ENCODE measurements at places on chromosomes 12 and 14. TPM values are rescaled to one million over a fixed set of nuclear protein-coding genes. Genes with fewer than 3 reads are reported as not detected.
A peak's percentile ranks its signal among the peaks of the same experiment; 100 is the strongest.

GRCh38 chr12:82817368-82817767 lies 130.7 kb downstream of the TMTC2 start:
- H3K27ac ChIP-seq = no peak overlapping the region
- DNase-seq = no peak
- no peaks in the 10 kb centered on the region for H3K27me3 ChIP-seq
- no peaks in the 10 kb centered on the region for H3K4me1 ChIP-seq
- H3K4me3 ChIP-seq = no peak overlapping the region

GOLT1B gene
- 9.2 TPM for total RNA-seq

- peaks cover 4% of the 10 kb centered on the region for H3K4me1 ChIP-seq
- peaks cover 9% of the 10 kb centered on the region for H3K36me3 ChIP-seq
- H3K27ac ChIP-seq = no peak overlapping the region
These were observed 2.4 kb downstream of the ABCB9 start for GRCh38 chr12:122963941-122964265.

- H3K27ac ChIP-seq = peak overlapping the region; percentile 85
- peaks cover 6% of the 10 kb centered on the region for H3K36me3 ChIP-seq
- DNase-seq = no peak
These were observed 235 bp downstream of the RAB2B start for GRCh38 chr14:21476523-21476924.

- no peaks in the 10 kb centered on the region for H3K4me1 ChIP-seq
- H3K36me3 ChIP-seq = no peaks in the 10 kb centered on the region
- no peak overlapping the region for H3K4me3 ChIP-seq
- H3K27me3 ChIP-seq = no peaks in the 10 kb centered on the region
- no peak overlapping the region for H3K27ac ChIP-seq
These were observed 92.3 kb upstream of the BCAT1 start for GRCh38 chr12:25041006-25041741.

- H3K27me3 ChIP-seq = no peaks in the 10 kb centered on the region
- H3K36me3 ChIP-seq = peaks cover 20% of the 10 kb centered on the region
- H3K4me3 ChIP-seq = no peak overlapping the region
These were observed 32.7 kb downstream of the ANAPC7 start for GRCh38 chr12:110370732-110371231.

RIMKLB gene
- total RNA-seq = 26.0 TPM

- peak overlapping the region; percentile 45 for H3K4me3 ChIP-seq
- H3K4me1 ChIP-seq = peaks cover 10% of the 10 kb centered on the region
- H3K27me3 ChIP-seq = no peaks in the 10 kb centered on the region
- no peaks in the 10 kb centered on the region for H3K36me3 ChIP-seq
These were observed 57.4 kb downstream of the TMTC1 start for GRCh38 chr12:29726321-29726692.

DNAH10 gene
- not detected for total RNA-seq

GNG2 gene
- total RNA-seq = 11.4 TPM

GRCh38 chr14:64951724-64952123 lies 9.2 kb upstream of the GPX2 start:
- H3K27me3 ChIP-seq = no peaks in the 10 kb centered on the region
- peaks cover 3% of the 10 kb centered on the region for H3K4me1 ChIP-seq
- H3K36me3 ChIP-seq = peaks cover 4% of the 10 kb centered on the region
- H3K27ac ChIP-seq = no peak overlapping the region
- DNase-seq = no peak

DNA sequence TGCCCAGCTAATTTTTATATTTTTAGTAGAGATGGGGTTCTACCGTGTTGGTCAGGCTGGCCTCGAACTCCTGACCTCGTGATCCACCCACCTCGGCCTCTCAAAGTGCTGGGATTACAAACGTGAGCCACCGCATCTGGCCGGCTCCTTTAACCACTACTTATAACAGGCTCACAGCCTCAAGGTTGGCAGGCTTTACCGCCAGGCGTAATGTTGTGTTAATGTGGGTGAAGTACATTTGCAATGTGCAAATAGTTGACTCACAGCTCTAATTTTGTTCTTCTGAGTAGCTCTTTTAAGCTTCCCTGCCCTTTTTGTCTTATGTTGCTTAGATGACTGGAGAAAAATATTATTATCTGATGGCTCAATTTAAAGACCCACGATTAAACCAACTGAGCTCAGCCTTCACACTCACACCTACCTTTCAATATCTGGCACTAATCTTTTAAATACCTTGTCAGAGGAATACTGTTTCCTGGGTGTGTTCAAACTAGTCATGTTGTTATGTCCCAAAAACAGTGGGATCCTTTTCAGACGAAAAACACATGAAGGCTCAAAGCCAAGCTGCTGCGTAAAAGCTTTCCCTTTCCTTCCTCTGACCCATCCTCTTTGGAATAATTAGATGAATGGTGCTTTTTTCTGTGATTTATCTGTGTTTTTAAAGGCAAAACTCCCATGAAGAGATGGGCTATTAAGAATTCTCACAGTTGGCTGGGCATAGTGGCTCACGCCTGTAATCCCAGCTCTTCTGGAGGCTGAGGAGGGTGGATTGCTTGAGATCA lies 57.2 kb upstream of the USP44 start:
- no peaks in the 10 kb centered on the region for H3K4me1 ChIP-seq
- no peaks in the 10 kb centered on the region for H3K27me3 ChIP-seq
- peak overlapping the region; percentile 10 for H3K4me3 ChIP-seq
- H3K36me3 ChIP-seq = no peaks in the 10 kb centered on the region

KRT7 gene
- 153 TPM for total RNA-seq

DNA sequence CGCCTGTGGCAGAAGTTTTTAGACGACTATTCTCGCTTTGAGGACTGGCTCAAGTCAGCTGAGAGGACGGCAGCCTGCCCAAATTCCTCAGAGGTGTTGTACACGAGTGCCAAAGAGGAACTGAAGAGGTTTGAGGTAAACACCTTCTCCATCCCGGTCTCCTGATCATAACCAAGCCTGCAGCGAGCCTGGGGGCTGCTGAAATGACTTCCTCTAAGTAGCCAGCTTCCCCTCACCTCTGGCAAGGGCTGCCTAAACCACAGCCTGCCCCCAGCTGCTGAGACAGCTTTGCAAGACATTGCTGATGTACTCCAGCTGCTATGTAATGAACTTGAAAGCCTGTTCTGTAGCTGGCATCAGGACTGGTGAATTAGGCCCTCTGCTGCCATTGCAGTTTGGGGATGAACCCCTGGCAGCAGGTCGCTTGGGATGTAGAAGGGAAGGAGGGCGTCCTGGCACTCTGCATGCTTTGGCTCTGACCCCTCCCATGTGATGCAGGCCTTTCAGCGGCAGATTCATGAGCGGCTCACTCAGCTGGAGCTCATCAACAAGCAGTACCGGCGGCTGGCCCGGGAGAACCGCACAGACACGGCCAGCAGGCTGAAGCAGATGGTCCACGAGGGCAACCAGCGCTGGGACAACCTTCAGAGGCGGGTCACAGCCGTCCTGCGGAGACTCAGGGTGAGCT lies 84.6 kb downstream of the ESR2 start:
- peaks cover 5% of the 10 kb centered on the region for H3K4me1 ChIP-seq
- peak; percentile 50 for DNase-seq
- no peak overlapping the region for H3K4me3 ChIP-seq
- peaks cover 44% of the 10 kb centered on the region for H3K36me3 ChIP-seq
- no peaks in the 10 kb centered on the region for H3K27me3 ChIP-seq

GRCh38 chr12:51531978-51532497 lies 59.0 kb upstream of the SCN8A start:
- H3K4me3 ChIP-seq = no peak overlapping the region
- H3K36me3 ChIP-seq = no peaks in the 10 kb centered on the region
- no peaks in the 10 kb centered on the region for H3K27me3 ChIP-seq
- H3K4me1 ChIP-seq = no peaks in the 10 kb centered on the region

- H3K36me3 ChIP-seq = peaks cover 97% of the 10 kb centered on the region
- no peaks in the 10 kb centered on the region for H3K27me3 ChIP-seq
- H3K4me3 ChIP-seq = no peak overlapping the region
- no peak for DNase-seq
These were observed 24.8 kb upstream of the RAB35 start for GRCh38 chr12:120141336-120141735.

DNA sequence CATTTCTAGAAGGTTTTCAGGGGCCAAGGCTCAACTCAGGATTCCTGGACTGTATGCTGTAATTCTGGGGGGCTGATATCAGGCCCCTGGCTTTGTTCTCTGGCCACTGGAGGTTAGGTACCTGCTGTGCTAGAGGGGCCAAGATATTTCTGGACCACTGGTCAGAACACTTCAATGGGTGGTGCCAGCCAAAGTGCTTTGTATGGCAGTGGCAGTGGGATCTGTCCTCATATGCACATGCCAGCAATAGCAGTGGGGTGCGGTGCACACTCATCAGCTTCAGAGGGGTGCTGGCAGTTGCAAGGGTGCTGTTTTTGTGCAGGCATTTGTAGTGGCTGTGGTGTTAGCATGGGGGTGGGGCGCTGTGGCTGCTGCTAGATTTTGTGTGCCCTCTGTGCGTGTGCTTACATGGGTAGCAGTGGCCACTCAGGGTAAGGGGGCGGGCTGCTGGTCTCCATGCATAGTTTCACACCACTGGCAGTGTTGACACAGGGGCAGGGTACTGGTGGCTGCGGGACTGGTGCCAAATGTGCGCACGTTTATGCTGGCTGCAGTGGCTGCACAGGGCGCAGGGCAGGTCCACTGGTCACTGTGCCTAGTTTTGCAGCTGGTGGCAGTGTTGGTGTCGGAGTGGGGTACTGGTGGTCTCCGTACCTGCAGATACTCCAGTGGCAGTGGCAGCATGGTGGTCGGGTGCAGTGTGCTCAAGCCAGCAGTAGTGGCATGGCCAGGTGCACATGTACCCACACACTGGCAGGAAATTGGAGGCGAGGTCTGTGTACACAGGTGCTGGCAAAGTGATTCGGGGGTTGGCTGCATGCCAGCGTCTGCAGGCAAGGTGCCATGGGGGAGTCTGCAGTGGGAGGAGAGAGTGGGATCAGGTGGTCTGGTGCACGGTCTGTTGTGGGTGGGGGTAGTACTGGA lies 12.6 kb downstream of the NOPCHAP1 start:
- H3K27me3 ChIP-seq = no peaks in the 10 kb centered on the region
- H3K4me1 ChIP-seq = no peaks in the 10 kb centered on the region
- no peak overlapping the region for H3K27ac ChIP-seq
- no peak for DNase-seq

DNA sequence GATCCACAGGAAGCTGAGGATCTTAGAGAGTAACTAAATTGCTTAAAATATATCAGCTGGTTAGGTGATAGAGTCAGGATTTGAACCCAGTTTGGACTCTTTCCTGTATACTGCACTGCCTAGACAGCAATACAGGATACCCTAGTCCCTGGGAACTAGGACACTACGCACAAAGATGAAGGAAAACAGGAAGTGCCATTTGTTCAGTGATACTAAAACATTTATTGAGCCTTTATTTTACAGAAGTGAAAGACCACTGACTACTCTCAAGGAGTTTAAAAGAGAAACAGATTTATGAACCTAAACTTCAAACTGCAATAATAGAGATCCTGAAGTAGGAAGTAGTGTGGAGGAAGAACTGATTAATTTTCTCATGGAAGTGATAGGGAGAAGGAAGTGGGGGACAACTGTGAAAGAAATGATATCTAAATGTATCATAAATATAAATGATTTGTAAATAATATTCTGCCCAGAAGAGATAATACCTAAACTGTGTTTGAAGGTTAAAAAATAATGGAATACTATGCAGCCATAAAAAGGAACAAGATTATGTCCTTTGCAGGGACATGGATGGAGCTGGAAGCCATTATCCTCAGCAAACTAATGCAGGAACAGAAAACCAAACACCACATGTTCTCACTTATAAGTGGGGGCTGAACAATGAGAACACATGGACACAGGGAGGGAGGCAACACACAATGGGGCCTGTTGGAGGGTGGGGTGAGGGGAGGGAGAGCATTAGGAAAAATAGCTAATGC lies 18.2 kb downstream of the MSRB3 start:
- no peaks in the 10 kb centered on the region for H3K36me3 ChIP-seq
- H3K4me1 ChIP-seq = peaks cover 21% of the 10 kb centered on the region

DNA sequence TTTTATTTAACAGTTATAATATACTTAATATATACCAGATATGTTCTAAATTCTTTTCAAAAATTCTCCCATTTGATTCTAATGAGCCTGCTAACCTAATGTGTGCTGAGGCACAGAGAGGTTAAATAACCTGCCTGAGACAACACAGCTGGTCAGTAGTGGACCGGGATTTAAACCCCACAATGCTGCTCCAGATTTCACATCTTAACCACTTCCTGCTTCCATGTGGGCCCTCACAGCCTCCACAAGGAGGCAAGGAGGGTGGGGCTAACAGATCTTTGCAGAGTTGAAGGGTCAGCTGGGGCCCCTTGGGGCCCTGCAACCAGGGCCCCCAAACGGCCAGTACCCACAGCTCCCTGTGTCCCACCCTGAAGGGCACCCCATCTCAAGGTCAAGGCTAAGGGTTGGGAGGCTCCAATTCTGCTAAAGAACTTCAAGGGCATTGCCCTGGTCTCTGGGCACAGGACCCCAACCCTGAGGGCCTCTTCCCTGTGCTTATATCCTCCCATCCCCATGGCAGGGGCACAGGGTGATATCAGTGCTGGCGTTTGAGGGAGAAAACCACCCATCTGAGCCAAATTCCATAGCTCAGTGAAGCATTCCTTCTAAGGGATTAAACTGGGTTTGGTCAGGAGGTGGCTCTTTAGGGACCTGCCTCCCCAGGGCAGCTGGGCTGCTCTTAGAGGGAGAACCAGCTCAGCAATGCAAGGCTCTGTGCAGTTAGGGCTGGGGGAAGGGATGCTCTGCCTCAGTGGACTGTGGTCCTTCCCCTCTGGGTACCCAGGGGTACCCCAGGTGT lies 2.2 kb downstream of the KRT80 start:
- H3K4me1 ChIP-seq = peaks cover 32% of the 10 kb centered on the region
- no peaks in the 10 kb centered on the region for H3K27me3 ChIP-seq
- DNase-seq = no peak

- H3K4me3 ChIP-seq = peak overlapping the region; percentile 78
- peak; percentile 70 for DNase-seq
- peaks cover 11% of the 10 kb centered on the region for H3K4me1 ChIP-seq
- H3K27me3 ChIP-seq = no peaks in the 10 kb centered on the region
- peak overlapping the region; percentile 98 for H3K27ac ChIP-seq
These were observed 976 bp downstream of the PEX5 start for GRCh38 chr12:7190268-7191055.

GRCh38 chr12:106233011-106233410 lies 14.8 kb downstream of the CKAP4 start:
- no peaks in the 10 kb centered on the region for H3K27me3 ChIP-seq
- no peak overlapping the region for H3K27ac ChIP-seq
- H3K36me3 ChIP-seq = peaks cover 9% of the 10 kb centered on the region
- no peak overlapping the region for H3K4me3 ChIP-seq

DNA sequence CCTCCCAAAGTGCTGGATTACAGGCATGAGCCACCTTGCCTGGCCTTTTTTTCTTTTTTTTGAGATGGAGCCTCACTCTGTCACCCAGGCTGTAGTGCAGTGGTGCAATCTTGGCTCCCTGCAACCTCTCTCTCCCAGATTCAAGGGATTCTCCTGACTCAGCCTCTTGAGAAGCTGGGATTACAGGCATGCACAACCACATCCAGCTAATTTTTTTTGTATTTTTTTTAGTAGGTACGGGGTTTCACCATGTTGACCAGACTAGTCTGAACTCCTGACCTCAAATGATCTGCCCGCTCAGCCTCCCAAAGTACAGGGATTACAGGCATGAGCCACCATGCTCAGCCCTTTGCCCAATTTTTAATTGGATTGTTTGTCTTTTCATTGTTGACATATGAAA lies 58.0 kb downstream of the SINHCAF start:
- no peaks in the 10 kb centered on the region for H3K27me3 ChIP-seq
- H3K36me3 ChIP-seq = no peaks in the 10 kb centered on the region
- DNase-seq = no peak

Measured in ascending aorta (tissue), 2 donors.